ENCODE measurements at places on chromosomes 11 and 22. TPM values are rescaled to one million over a fixed set of nuclear protein-coding genes. Genes with fewer than 3 reads are reported as not detected.

GRCh38 chr11:128285321-128285720 is 302.0 kb downstream of the ETS1 start:
- H3K4me3 ChIP-seq, result no peak overlapping the region
- H3K27ac ChIP-seq, result no peak overlapping the region
- peaks cover 1% of the 10 kb centered on the region for H3K4me1 ChIP-seq
- DNase-seq, result no peak

The MS4A15 gene
- total RNA-seq, result not detected

GRCh38 chr11:122981388-122982264 is at the start of gene BSX:
Gene BSX, minus strand, starts transcription at chr11:122981834. Its CDS starts 163 bp downstream, at chr11:122981671.
- peaks cover 79% of the 10 kb centered on the region for H3K27me3 ChIP-seq
- H3K27ac ChIP-seq, result no peak within 1 kb of the TSS
- H3K4me3 ChIP-seq, result no peak within 1 kb of the TSS
- no peaks in the 10 kb centered on the region for H3K36me3 ChIP-seq

- no peaks in the 10 kb centered on the region for H3K36me3 ChIP-seq
- DNase-seq, result no peak
- H3K4me3 ChIP-seq, result no peak overlapping the region
- H3K27me3 ChIP-seq, result peaks cover 43% of the 10 kb centered on the region
- H3K27ac ChIP-seq, result no peak overlapping the region
- H3K4me1 ChIP-seq, result no peaks in the 10 kb centered on the region
Measured at GRCh38 chr11:61023966-61024295, 52.5 kb downstream of the CD6 start.

DNA sequence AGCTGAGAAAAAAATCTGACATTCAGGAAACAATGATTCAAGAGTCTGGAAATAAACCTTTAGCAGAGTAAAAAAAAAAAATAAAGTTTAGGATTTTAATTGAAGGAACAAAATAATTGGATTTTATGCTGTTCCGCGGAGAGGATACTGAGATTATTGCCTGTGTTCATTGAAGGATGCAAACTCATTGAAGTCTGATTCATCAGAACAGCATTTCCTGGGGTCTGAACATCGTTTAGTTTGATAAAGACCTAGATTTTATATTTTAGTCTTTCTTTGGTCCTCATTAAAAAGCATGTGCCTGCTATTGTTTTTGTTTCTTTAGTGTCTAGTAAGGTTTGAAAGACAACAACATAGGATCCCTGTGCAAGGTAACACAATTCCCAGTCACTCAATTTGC is 4.5 kb downstream of the TLCD5 start:
- H3K4me3 ChIP-seq, result no peak overlapping the region
- peak overlapping the region; percentile 8 for H3K27ac ChIP-seq
- H3K36me3 ChIP-seq, result peaks cover 9% of the 10 kb centered on the region
- H3K4me1 ChIP-seq, result peaks cover 16% of the 10 kb centered on the region

DNA sequence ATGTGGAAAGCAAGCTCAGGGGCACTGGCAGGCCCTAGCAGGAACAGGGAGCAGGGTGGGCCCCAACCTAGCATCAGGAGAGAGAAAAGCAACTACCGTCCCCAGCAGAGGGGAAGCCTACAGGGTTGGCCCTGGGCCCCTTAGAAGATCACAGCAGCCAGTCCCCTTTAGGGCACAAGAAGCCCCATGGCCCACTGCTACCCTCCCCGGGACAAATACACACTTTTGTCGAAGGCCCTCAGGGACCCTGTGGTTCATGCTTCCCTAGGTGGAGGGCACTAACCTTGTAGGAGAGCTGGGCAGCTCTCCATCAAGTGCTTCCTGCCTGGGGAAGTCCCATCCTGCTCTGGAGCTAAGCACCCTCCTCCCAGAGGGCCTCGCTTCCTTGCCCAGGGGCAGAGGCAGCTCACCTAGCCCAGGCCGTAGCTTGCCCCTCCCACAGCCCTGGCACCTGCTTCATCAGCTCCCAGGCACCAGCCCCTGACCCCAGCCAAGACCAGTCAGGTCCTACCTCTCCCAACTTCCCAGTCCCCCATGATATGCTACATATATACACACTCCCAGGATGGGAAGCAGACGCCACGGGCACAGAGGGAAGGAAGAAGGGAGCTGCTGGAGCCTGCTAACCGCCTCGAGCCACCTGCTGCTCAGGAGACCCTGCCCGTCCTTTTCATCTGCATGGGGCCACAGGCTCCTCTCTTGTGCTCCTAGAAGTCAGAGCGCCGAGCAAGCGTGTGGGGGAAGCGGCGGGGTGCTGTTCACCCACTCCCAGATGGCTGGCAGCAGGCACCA is 20.1 kb downstream of the SUN2 start:
- H3K4me1 ChIP-seq, result peaks cover 5% of the 10 kb centered on the region
- H3K4me3 ChIP-seq, result no peak overlapping the region
- H3K27me3 ChIP-seq, result no peaks in the 10 kb centered on the region
- no peak overlapping the region for H3K27ac ChIP-seq
- H3K36me3 ChIP-seq, result peaks cover 78% of the 10 kb centered on the region

DNA sequence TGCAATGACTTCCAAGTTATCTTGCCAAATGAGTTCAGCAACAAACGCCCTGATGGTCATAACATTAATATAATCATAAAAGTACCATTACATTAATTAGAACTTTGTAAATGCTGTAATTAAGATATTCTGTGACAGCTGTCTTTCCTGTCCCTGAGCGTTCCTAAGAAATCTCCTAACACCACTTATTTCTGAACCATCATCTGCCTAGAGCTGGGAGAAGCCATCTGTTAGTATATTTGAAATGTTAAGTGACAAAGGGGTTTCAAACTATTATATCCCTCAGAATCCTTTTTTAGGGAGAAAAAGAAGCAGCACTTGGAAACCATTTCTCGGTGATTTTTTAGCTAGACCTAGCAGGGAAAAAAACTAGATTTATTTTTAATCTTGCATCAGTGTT is 657.5 kb downstream of the FAM181B start:
- no peaks in the 10 kb centered on the region for H3K36me3 ChIP-seq
- no peak overlapping the region for H3K27ac ChIP-seq
- no peaks in the 10 kb centered on the region for H3K4me1 ChIP-seq
- H3K27me3 ChIP-seq, result no peaks in the 10 kb centered on the region

GRCh38 chr11:46342239-46342638 is 5.0 kb upstream of the DGKZ start:
- no peak overlapping the region for H3K27ac ChIP-seq
- no peak overlapping the region for H3K4me3 ChIP-seq
- peaks cover 11% of the 10 kb centered on the region for H3K27me3 ChIP-seq
- DNase-seq, result no peak
- peaks cover 12% of the 10 kb centered on the region for H3K4me1 ChIP-seq

GRCh38 chr11:44028401-44028800 is 19.4 kb upstream of the ACCSL start:
- no peak overlapping the region for H3K27ac ChIP-seq
- H3K4me1 ChIP-seq, result peaks cover 5% of the 10 kb centered on the region
- no peak overlapping the region for H3K4me3 ChIP-seq
- no peaks in the 10 kb centered on the region for H3K36me3 ChIP-seq
- peaks cover 11% of the 10 kb centered on the region for H3K27me3 ChIP-seq
- no peak for DNase-seq

DNA sequence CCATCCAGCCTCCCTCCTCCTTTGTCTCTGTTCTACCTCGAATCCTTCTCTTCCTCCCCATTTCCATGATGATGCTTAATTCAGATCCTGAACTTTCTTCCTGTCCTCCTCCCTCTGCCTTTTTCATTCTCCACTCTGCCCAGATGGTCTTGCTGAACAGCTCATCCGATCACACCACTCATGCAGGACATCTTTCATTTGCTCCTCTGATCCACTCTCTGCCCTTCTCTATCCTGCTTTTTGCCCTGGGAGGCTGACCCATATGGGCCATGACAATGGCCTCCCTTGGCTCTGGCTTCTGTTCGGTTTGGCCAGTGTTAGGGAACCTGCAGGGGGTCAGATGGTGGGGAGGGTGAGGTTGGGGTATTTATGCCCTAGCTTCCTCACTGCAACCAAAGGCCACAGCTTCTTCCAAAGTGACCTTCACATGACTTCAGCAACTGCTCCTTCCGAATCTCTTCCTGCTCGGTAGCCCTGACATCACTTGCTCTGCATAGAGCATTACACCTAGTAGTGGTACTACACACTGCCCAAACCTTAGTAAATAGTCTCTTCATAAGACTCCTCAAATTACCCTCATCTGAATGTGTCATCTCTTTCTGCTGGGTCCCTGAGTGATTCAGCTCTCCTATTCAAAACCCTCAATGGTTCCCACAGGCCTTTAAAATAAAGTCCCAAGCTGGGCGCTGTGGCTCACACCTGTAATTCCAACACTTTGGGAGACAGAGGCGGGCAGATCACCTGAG is 32.7 kb upstream of the MICAL2 start:
- H3K36me3 ChIP-seq, result no peaks in the 10 kb centered on the region
- no peaks in the 10 kb centered on the region for H3K27me3 ChIP-seq
- H3K4me1 ChIP-seq, result peaks cover 25% of the 10 kb centered on the region
- DNase-seq, result peak; percentile 81

- peaks cover 22% of the 10 kb centered on the region for H3K4me1 ChIP-seq
- H3K27ac ChIP-seq, result no peak overlapping the region
Measured at GRCh38 chr11:83011333-83012167, 60.1 kb downstream of the RAB30 start.

DNA sequence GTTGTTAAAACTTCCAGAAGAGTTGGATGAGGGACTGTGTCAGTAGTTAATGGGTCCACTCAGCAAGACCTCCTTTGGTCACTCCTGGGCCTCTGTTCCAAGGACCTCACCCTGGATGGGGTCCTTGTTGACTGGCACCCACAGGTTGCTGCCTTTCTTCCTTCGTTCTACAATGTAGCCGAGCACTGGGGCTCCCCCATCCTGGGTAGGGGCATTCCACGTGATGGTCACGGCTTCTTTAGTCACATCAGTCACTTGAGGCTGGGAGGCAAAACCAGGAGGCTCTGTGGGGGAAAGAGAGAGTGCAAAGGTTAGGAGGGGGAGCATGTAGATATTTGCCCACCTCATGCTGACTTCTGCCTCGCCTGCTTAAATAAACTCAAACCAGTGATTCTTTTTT is 12.0 kb downstream of the TMEM86A start:
- no peaks in the 10 kb centered on the region for H3K36me3 ChIP-seq
- DNase-seq, result no peak
- H3K4me3 ChIP-seq, result no peak overlapping the region
- H3K27me3 ChIP-seq, result peaks cover 51% of the 10 kb centered on the region
